ENCODE measurements at places on chromosomes 6 and 20. TPM values are rescaled to one million over a fixed set of nuclear protein-coding genes. Genes with fewer than 3 reads are reported as not detected.

- no peak overlapping the region for H3K27ac ChIP-seq
- H3K27me3 ChIP-seq: no peaks in the 10 kb centered on the region
- no peaks in the 10 kb centered on the region for H3K4me1 ChIP-seq
- no peak overlapping the region for H3K4me3 ChIP-seq
- no peaks in the 10 kb centered on the region for H3K36me3 ChIP-seq
Measured at GRCh38 chr6:63798378-63798777, 162.8 kb downstream of the PHF3 start.

DNA sequence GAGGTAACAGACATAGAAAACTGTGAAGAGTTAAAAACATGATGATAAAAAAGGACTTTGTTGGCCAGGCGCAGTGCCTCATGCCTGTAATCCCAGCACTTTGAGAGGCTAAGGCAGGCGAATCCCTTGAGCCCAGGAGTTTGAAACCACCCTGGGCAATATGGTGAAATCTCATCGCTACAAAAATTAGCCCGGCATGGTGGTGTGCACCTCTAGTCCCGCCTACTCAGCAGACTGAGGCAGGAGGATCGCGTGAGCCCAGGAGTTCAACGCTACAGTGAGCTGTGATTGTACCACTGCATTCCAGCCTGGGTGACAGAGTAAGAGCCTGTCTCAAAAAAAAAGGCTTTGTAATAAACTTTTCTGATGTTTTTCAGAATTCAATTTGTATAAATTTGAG is 60.1 kb downstream of the GFOD1 start:
- H3K27me3 ChIP-seq: no peaks in the 10 kb centered on the region
- no peaks in the 10 kb centered on the region for H3K36me3 ChIP-seq
- DNase-seq: no peak
- H3K4me1 ChIP-seq: peaks cover 3% of the 10 kb centered on the region
- no peak overlapping the region for H3K4me3 ChIP-seq

GRCh38 chr6:2103765-2104523 is 141.5 kb downstream of the GMDS start:
- H3K27me3 ChIP-seq: no peaks in the 10 kb centered on the region
- H3K27ac ChIP-seq: no peak overlapping the region
- no peak for DNase-seq
- H3K36me3 ChIP-seq: no peaks in the 10 kb centered on the region

The DPPA5 gene
- not detected for total RNA-seq

The TCF15 gene
- 3.8 TPM for total RNA-seq

GRCh38 chr6:93792746-93793145 is 373.4 kb upstream of the EPHA7 start:
- H3K4me1 ChIP-seq: no peaks in the 10 kb centered on the region
- DNase-seq: no peak
- H3K27me3 ChIP-seq: no peaks in the 10 kb centered on the region
- no peaks in the 10 kb centered on the region for H3K36me3 ChIP-seq
- H3K27ac ChIP-seq: no peak overlapping the region

- H3K4me3 ChIP-seq: no peak overlapping the region
- H3K4me1 ChIP-seq: peaks cover 7% of the 10 kb centered on the region
- DNase-seq: no peak
- no peaks in the 10 kb centered on the region for H3K36me3 ChIP-seq
- peaks cover 12% of the 10 kb centered on the region for H3K27me3 ChIP-seq
Measured at GRCh38 chr6:111666847-111667246, 61.2 kb upstream of the TRAF3IP2 start.

DNA sequence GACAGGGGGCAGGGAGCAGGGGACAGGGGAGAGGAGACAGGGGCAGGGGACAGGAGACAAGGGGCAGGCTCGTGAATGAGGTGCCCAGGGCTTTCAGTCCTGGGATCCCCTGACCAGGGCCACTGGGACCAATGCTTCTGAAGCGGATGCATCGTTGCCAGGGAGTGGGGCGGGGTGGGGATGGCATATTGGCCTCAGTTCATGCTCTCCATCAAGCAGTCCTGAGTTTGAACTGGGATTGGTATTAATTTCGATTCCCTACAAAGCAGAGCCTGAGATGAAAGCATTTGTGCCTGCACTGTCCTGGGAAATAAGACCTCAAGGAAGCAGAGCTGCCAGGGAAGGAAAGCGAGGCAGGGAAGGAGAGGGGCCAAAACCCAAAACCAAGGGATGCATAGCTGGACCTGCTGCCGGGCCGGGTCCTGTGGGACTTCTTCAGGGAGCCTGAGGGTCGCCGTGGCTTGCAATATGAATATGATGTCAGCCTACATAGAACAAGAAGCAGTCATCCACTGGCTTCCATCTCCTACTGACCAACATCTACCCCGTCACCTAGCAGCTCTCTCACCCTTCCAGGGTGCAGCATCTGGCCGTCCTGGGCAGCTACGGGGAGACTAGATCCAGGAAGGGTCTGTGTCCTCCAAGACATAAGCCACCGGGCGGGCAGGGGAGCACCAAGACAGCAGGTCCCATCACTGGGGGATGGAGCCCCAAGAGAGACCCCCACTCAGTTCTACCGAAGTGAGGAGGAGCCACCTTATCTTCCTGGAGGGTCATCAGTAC is 233.3 kb downstream of the SYNDIG1 start:
- H3K27ac ChIP-seq: no peak overlapping the region
- H3K4me3 ChIP-seq: no peak overlapping the region
- DNase-seq: no peak
- no peaks in the 10 kb centered on the region for H3K4me1 ChIP-seq
- no peaks in the 10 kb centered on the region for H3K36me3 ChIP-seq

- no peaks in the 10 kb centered on the region for H3K36me3 ChIP-seq
- no peaks in the 10 kb centered on the region for H3K27me3 ChIP-seq
- H3K4me1 ChIP-seq: no peaks in the 10 kb centered on the region
- no peak for DNase-seq
- no peak overlapping the region for H3K27ac ChIP-seq
Measured at GRCh38 chr6:158358450-158359077, 46.3 kb downstream of the TULP4 start.

The MCCD1 gene
- total RNA-seq: not detected

The RSPO3 gene
- total RNA-seq: not detected

The HLA-DRA gene
- total RNA-seq: 1.8 TPM

Data from K562 (cell line).